ENCODE measurements at places on chromosomes 2 and 18. TPM values are rescaled to one million over a fixed set of nuclear protein-coding genes. Genes with fewer than 3 reads are reported as not detected.
A peak's percentile ranks its signal among the peaks of the same experiment; 100 is the strongest.

- no peak for DNase-seq
These were observed 26.0 kb upstream of the TMEM214 start for GRCh38 chr2:27006602-27007415.

GRCh38 chr2:65634304-65634703 lies 201.9 kb upstream of the SPRED2 start:
- no peak for DNase-seq

DNA sequence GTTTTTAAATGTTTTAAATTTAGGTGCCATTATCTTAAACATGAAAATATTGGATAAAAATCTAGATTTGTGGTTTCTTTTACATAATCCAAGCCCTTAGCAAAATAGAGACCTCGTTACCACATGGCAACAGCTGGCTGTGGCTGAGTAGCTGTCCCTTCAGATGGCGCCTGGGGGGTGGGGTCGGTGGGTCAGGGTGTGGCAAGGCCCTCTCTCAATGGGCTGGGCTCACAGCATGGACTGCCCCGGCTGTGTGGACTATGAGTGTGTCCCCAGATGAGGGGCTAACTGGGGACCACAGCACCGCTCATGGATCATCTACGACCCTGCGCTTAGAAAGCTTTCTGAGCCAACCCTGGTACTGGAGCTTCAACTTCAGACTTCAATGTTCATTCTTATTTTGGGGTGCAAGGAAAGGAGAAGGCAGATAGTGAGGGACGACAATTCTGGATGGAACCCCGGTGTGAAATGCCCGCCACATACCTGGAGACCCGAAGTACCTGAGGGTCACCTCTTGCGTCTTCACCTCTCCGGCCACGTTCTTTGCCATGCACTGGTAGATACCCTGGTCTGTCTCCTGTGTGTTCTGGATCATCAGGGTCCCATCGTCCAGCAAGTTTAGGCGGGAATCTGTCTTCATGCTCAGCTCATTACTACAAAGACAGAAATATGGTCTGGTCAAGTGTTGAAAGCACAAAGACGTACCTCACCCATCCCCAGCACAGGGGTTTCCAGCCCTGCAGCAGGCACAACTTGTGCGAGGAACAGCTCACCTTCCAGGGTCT lies 71.0 kb downstream of the PXDN start:
- no peak for DNase-seq

DNA sequence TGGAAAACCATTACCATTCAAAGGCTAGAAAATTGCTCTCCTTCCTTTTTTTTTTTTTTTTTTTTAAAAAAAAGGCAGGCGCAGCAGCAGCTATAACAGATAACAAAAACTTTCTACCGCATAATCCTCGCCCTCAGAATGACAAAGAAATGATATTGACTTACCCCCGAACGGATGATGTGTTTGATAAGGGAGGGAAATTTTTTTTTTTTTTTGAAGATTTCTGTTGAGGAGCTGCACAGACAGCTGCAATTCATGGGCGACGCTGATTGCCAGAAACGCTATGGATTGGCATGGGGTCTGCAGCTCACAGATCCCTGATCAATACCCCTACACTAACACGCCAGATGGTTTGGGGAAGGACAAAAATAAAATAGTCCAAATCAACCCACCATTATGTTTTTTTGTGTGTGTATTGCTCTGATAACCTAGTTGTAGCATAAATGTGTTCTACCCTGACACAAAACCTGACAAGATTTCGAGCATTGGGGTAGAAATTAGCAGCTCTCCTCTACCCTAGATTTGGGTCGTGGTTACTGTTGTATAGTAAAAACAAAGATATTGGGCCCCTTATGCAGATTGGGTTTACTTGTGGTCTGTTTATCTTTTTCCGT lies 3.6 kb upstream of the ONECUT2 start:
- DNase-seq, result no peak

DNA sequence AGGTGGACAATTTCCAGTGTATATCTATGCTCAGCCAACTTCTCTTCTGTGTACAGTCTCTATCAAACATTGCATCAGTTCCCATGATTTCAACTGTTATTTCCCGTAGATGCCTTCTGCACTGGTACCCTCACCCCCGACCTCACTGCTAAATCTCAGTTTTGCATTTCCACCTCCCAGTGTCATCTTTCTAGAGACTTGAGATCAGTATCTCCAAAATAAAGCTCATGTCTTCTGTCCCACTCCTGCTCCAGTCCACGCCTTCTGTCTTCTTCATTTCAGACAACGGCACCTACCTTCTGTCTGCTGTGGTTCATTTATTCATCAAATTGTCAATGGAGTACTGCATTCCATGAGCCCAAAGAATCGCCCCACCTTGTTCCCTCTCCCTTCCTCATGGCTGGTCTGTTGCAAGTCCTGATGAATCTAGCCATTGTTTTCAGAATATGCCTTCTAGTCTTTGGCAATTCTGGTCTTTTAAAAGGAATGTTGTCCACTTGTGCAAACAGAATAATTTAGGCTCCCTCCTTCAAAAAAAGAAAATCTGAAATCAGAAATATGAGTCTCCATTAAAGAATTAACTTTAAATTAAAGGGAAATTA lies 23.3 kb upstream of the NPAS2 start:
- no peak for DNase-seq

- peak; percentile 22 for DNase-seq
These were observed 157.8 kb downstream of the SEPTIN10 start for GRCh38 chr2:109455731-109456691.

- DNase-seq, result no peak
These were observed 170.6 kb downstream of the CERS6 start for GRCh38 chr2:168626647-168627046.

- no peak for DNase-seq
These were observed 871.9 kb upstream of the FSHR start for GRCh38 chr2:50026236-50026635.

DNA sequence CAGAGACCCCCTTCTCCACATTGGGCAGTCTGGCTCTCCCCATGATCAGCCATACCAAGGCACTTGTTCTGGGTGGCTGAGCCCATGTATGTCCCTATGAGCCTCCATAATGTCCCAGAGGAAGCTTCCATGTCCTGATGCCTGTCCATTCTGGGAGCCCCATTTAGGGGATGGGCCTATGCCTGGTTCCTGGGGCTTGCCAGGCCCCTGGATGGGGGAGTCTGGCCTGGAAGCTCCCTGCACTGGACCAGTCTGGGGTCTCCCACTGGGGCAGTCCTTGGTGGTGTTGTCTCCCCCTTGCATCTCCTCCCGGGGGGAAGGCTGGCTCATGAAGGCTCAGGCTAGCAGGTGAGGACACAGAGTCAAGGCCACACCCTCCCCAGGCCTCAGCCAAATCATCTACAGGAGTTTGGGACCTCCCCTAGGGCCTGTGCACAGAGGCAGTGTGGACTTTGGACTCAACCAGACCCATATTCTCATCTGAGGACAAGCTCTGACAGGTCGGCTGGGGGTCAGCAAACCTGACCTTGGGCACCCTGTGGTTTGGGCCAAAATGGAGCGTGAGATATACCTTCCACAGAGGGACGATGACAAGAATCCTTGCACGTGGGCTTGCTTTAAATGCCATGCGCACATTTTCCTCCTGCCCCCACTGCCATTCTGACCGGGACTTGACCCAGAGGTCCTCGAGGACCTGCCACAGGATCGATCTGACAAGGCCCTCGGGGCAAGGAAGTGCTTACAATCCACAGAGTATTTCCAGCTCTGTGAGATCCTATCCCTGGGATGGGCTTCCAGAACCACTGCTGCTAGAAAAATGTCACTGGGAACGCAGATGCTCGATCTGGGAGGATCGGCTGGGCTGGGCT lies 38.8 kb downstream of the INHBB start:
- DNase-seq, result peak; percentile 49

GRCh38 chr2:50591642-50592041 lies 440.3 kb downstream of the NRXN1 start:
- no peak for DNase-seq

DNA sequence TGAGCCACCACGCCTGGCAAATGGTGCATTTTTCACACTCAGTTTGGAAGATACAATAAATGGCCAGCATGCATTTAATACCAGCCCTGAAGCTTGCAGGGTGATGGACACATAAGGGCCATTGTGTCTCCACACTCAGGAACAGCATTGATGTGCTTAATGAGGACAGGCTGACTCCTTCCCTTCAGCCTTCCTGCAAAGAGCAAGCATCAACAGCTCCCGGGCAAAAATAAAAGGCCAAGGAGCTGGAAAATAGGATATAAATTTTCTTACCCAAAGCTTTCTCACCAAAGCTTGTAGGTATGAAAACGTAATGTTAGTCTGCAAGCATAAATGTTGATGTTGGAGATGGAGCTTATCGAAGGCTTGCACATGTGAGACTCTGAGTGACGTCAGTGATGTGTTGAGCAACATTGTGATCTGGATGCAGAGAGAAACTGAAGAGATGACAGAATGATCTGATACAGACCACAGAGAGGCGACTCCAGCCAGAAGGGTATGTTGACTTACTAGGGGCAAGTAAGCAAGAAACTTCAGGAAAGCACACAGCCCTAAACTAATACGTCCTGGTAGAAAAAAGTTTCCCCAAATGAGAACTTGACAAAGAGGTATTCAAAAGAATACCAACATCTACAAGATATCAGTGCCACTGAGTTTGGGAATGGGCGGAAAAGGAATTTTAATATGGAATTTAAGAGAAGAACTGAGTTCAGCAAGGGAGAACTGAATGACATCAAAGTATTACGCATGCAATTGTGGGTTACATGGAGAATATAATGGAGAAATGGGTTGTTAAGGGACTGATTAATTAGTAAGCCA lies 256.5 kb downstream of the TGIF1 start:
- no peak for DNase-seq

DNA sequence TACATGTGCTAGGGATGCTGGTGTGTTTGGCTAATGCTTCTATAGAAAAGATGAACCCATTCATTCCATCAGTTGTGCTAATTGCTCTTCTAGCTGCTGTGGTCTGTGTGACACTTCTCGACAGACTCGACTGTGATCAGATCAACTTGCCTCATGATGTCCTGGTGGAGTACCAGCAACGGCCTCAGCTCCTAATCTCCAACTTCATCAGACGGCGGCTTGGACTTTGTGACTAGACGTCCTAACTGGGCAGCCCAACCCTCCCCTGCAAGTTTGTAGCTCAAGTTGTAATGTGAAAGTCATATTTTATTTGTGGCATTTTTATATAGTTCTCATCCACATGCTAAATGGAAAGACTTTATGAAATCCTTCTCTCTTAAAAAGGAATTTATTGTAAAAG lies 33.0 kb downstream of the UPP2 start:
- DNase-seq, result no peak

- no peak for DNase-seq
These were observed 502.1 kb downstream of the PARD3B start for GRCh38 chr2:205047273-205047839.

DNA sequence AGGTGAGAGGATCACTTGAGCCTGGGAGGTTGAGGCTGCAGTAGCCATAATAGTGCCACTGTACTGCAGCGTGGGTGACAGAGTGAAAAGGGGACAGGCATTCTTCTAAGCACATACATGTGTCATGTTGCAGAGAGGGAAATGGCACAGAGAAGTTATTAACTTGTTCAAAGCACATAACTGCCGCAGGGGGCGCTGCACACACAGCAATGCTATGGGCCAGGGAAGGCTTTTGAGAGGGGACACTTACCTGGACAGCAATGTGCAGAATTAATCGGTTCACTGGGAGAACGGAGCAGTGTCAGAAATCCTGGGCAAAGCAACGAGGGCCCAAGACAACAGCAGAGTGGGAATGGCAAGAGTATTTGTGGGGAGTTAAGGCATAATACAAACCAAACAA lies 2.4 kb downstream of the SCYGR8 start:
- DNase-seq, result no peak

DNA sequence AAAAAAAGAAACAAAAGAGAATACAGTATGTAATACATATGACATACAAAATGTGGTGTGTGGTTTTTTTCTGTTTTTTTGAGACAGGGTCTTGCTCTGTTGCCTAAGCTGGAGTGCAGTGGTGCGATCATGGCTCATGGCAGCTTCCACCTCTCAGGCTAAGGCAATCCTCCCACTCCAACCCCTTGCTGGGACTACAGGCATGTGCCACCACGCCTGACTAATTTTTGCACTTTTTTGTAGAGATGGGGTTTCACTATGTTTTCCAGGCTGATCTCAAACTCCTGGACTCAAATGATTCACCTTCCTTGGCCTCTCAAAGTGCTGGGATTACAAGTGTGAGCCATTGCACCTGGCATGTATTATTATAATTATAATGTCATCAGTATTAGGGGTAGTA lies 38.9 kb downstream of the DHX57 start:
- DNase-seq, result no peak

GRCh38 chr18:24173997-24174396 lies 35.1 kb downstream of the CABYR start:
- no peak for DNase-seq

DNA sequence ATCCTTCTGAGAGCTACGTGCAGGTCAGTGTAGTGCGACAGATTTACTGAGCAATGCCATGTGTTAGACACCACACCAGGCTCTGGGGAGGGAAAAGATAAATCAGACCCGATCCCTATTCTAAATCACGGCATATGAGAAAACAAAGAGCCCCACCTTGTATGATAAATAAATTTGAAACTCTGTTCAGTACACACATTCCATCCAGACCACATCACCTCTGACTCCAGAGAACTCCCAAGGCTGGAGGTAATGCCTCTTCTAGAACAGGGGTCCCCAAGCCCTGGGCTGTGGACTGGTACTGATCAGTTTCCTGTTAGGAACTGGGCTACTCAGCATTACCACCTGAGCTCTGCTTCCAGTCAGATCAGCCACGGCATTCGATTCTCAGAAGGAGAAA lies 77.3 kb downstream of the QPCT start:
- DNase-seq, result no peak

DNA sequence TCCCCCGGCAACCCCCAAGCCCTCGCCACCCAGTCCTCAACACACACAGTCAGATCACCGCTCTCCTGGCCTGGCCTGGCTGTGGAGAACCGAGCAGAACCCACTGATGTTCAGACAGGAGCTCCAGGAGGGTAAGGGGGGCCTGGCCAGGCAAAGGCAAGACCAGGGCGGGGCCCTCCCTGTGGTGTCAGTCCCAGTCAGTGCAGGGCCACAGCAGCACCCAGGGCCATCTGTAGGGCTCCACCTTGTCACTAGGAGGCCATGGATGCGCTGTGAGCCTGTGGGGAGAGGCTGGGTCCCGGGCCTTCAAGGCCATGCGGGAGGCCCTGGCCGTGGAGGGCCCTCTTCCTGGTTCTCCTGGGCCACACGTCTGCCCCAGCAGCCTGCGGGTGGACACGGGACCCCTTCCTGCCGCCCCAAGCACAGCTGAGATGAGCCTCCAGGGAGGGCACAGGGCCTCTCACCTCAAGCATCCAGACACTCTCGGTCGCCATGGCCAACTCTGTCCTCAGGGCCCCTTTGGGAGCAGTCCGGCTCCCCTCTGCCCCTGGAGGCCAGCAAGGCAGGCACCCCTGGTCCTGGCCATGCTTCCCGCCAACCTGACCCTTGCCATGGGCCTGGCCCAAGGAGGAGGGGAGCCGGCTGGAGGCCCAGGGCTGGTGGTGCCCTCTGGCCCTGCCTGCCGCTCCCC lies 2.0 kb downstream of the ANO7 start:
- no peak for DNase-seq

Gene STARD6
- not detected for total RNA-seq

Gene GPR17
- 0.26 TPM for total RNA-seq

Gene SERPINB11
- total RNA-seq, result not detected

Gene CD28
- 2.4 TPM for total RNA-seq

Gene SERPINB5
- total RNA-seq, result 0.34 TPM

Gene HOXD13
- total RNA-seq, result not detected

Gene MIB1
- total RNA-seq, result 32.1 TPM

Data from left lung (tissue), 14 donors.